ENCODE measurements at places on chromosomes 2 and 18.
A peak's percentile ranks its signal among the peaks of the same experiment; 100 is the strongest.

DNA sequence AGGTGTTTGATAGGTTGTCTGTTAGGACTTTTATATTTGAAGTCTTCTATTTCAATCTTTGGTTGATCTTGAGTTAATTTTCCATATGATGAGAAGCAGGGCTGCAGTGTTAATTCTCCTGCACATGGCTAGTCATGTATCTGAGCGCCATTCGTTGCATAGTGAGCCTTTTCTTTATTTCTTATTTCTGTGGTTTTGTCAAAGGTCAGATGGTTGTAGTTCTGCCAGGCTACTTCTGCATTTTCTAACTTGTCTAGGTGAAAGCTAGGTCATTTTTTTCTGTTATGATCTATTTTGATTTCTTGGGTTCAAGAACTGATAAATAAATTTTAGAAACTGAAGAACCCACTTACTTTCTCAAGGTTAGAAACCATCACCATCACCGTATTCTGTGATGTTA is 56.7 kb downstream of the CCDC74A start:
- DNase-seq, result no peak

DNA sequence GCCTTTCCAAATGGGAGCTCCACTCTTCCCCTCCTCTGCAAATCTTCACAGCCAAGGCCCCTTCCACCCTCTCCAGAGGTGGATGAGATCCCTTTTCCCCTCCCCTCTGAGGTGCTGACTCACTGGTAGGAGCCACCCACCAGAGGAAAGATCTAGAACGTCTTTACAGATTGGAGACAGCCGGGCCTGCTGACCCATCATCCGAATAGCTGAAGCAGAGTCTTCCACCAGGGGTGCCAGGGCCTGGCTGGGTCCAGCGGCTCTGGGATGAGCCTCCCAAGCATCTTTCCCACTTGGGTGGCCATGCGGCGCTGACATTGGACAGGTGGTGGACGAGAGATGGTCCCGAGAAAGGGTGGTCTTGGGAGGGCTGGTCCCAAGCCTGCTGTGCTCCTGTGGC is 9.0 kb downstream of the ERFE start:
- DNase-seq, result no peak

DNA sequence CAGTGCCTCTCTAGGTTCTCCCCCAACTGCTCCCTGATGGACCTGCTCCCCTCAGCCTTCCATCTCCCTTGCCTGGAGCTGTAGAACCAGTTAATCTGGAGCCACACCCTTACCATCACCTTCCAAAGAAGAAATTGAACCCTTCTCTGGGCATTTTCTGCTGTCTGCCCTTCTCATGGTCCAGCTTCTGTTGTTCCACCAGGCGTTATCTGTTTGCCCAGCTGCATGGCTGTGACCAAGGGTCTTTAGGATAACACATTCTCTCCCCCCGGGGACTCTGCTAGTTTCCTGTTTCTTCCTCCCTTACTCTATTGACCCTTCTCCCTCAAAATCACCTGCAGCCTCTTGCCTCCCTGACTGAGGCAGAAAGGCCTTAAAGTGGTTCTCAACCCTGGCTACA is 3.2 kb upstream of the ANKRD53 start:
- DNase-seq, result no peak

- no peak for DNase-seq
Observed at GRCh38 chr18:10386956-10387355, 67.5 kb upstream of the APCDD1 start.

DNA sequence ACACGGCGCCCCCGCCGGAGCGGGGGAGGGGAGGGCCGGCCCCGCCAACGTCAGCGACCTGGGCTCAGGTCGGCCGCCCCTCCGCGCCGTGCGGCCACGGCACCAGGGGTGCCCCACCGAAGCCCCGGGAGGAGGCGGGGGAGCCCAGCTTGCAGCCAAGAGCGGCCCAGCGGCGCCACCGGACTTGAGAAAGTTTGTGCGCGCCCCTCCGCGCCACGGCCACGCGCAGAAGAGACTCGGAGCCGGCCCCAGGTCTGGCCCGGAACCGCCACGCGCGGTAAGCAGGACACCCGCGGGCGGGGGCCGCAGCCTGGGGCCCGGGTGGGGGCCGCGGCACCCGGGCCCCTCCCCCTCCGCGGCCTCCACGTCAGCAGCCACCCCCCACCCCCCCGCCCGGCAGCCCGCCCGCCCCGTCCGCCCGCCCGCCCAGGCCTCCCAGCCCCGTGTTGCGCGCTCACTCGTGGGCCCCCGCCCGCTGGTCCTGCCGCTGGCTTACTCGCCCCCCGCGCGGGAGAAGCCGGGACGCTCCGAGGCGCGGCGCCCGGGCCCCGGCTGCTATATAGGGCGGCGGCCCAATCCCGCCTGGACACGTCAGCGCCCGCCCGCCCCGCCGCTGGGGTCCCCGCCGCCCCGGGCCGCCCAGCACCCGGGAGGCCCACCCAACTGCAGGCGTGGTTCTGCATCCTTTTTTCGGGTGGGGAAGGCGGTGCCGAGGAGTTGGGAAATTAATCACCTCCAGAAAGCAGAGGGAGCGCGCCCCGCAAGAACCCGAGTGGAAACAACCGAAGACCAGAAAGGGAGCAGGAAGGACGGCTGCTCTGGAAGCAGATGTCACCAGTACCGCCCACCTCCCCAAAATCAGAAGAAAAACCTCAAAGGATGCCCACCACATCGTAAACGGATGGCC is 42.9 kb downstream of the HDLBP start:
- peak; percentile 24 for DNase-seq
